ENCODE measurements at places on chromosomes 1 and 21.

- no peak for DNase-seq
Measured at GRCh38 chr1:177092001-177092400, 72.5 kb downstream of the ASTN1 start.

- no peak for DNase-seq
Measured at GRCh38 chr1:211619033-211619996, 40.4 kb upstream of the SLC30A1 start.

- no peak for DNase-seq
Measured at GRCh38 chr1:89527256-89527655, 2.6 kb downstream of the LRRC8B start.

DNA sequence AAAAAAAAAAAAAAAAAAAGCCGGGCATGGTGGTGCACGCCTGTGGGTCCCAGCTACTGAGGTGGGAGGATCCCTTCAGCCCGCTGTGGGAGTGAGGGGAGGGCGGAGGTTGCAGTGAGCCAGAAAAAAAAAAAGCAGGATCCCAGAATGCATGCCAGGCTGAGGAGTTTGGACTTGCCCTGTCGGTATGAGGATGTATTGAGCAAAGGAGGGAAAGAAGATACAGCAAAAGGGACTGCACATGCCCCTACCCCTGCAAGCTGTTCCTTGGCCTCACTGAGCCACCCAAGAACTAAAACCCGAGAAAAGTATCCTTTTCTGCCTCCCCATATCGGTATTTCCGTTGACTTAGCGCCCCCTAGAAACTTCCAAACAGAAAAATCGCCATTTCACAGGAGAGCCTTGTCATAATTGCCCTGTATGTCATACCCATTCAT lies 1.3 kb upstream of the GPATCH4 start:
- no peak for DNase-seq

DNA sequence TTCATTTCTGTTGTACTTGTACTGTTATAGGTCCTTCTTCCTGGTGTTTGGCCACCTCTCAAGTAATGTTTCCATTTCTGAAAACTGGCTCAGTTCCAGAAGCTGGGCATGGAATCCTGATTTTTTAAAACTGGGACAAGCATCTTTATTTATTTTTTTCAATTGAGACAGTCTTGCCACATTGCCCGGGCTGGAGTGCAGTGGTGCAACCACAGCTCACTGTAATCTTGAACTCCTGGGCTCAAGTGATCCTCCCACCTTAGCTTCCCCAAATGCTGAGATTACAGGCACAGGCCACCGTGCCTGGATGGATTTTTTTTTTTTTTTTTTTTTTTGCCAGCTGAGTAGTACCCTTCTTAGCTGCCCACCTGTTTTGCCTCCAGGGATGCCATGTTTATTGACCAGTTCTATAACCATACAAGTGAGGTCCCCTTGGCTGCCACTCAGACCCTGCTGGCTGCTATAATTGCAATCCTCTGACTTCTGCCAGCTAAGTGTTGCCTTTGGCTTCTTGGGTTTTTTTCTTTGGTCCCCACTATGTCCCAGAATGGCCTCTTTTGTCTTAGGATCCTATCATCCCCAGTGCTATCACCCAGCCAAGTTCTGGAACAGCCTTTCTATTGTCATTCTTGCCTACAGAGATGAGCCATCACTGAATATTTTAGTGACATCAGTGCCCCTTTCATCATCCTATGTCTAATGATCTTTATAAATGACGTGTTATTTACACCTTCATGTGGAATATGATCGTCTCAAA lies 3.9 kb upstream of the DIP2A start:
- DNase-seq, result no peak

GRCh38 chr1:169129109-169129784 lies 22.8 kb downstream of the ATP1B1 start:
- no peak for DNase-seq

GRCh38 chr1:62240651-62241370 lies 46.2 kb downstream of the L1TD1 start:
- DNase-seq, result no peak

DNA sequence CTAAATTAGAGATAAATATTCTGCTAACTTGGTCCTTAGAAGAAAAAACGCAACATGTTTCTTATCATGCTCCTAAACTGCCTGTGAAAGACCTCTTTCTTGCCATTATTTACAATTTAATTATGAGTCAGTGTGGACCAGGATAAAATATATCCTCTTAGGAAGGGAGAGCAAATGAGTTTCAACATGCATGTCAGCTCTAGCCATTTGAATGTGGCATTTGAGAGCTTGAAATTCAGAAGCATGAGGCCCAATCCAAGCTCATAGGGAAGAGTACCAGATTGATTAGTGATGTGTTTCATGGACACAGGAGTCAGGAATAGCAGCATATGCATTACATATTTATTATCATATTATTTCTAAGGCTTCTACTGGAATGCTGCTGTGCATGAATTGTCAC lies 39.3 kb downstream of the TBX15 start:
- DNase-seq, result no peak

DNA sequence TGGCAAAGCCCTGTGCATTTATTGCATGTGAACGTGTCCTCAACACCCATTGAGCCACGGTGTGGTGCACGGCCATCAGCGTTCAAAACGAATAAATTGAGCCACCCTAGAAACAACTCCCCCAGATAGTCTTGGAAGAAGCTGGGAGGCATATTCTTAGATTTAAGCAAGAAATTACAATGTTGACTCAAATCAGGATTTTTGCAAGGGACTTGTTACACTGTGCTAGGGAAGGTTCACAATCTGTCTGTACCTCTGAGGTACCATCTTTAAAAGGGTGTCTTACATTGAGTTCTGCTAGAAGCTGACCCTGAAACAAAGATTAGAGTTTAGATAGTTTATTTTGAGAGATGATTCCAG lies 16.2 kb downstream of the CD247 start:
- DNase-seq, result no peak

- DNase-seq, result no peak
Measured at GRCh38 chr1:24850328-24850920, 79.7 kb downstream of the RUNX3 start.

- DNase-seq, result no peak
Measured at GRCh38 chr1:31901838-31902509, 36.2 kb downstream of the PTP4A2 start.

GRCh38 chr21:35358008-35358407 lies 308.9 kb upstream of the RUNX1 start:
- DNase-seq, result no peak

- DNase-seq, result no peak
Measured at GRCh38 chr1:247962911-247963588, 2.0 kb upstream of the OR2AK2 start.

DNA sequence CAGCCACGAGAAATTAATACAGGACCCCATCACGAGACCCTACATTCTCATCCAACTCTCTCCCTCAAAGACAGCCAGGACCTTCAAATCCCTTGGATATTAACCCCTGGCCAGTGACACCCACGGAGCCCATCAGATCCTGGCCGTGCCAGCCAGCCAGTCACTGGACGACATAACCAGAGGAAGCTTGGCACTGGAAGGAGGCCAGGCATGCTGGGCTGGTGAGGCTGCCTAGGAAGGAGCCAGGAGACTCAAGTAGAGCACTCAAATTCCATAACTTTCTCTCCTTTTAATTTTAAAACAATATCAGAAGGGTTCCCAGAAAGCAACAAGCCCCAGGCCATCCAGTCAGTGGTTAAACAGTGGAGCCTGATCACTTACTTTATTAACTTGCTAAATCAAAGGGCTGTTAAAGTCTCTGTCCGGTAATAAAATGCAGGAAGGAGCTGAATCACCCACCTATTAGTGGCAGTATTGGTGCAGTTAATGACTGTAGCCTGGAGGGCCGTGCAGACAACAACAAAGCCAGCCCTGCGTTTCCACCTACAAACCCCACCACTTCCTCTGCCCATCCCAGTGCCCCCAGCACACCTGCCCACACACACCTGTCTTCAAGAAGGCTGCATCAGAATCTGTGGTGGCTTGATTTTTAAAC lies 78.0 kb downstream of the HIVEP3 start:
- no peak for DNase-seq
